ENCODE measurements at places on chromosomes 4 and X.

DNA sequence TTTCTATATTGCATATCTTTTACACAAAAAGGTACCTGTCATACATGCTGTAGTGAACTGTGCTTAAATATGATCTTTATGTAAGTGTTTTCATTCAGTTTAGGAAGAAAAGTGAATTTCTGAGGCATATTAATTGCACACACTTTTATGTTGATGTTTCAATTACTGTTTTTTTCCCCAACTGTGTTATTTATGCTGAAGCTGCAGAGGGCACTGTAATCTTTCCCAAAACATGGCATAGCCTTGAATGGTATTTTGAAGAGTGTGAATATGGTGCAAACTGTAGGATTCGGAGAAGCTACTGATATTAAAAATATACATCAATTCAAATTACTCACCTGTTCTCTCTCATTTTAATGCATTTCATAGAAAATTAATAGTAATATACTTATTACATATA lies 6.0 kb upstream of the CENPE start:
- no peak for DNase-seq

DNA sequence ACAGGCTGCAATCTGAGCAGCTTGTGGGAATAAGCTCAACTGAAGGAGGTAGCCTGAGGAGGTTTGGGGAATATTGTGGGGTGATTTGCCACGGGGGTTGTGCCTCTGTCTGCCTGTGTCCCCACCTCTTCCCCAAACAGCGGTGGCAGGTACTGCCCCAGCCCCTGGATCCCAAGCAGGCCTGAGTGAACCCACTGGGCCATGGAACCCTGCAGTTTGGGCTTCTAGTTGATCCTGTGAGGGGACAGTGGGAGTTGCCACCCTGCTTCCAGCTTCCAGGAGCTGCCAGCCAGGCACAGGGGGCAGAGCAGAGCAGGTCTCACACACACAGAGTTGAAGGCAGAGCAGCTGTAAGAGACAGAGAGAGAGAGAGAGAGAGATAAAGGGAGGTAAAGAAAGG lies 97.4 kb downstream of the PJA1 start:
- no peak for DNase-seq

GRCh38 chr4:17112292-17112659 lies 213.8 kb upstream of the LDB2 start:
- no peak for DNase-seq

DNA sequence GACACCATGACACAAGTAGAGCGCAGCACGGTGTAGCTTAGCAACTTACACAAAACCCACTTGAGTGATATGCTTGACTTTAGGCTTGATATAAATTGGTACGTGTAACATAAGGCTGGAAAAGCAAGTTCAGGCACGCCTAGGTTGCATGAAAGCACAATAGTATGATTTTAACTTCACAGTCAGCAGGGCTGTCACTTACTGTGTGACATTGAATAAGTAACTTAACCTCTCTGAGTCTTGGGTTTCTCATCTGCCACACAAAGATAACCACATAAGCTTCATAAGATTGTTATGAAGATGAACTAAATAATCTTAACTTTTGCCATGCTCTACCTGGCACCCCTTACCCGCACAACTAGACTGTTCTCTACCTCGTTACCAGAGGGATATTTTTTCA lies 9.5 kb downstream of the SRD5A3 start:
- DNase-seq: no peak

GRCh38 chr4:22552812-22553211 lies 36.9 kb upstream of the ADGRA3 start:
- no peak for DNase-seq

DNA sequence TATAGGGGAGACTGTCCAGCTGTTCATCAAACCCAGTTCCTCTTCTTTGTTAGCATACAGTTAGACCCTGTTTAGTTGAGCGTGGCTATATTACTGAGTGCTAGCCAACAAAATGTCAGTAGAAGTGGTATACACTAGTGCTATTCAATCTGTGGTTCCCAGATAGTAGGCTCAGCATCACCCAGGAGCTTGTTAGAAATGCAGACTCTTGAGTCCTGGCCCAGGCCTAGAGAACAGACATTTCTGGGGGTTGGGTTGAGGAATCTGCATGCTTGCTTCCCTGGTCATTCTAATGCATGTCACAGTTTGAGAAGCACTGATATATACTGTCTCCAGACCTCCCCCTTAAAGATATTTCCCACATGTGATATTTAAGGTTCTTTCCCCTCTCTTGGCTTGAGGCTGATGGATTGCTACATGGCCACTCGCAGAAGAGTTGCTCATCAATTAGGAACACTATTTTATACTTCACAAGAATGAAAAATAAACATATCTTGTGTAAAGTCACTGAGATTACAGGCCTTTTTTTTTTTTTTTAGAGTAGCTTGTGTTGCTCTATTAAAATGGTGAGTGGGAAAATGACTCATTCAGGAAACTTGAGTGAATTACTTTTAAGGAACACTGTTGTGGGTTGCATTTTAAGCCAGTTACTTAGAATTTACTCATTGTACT lies 289.0 kb downstream of the STIM2 start:
- DNase-seq: no peak

- peak; percentile 65 for DNase-seq
These were observed 612 bp downstream of the MAGED2 start for GRCh38 chrX:54808109-54808604.

- no peak for DNase-seq
These were observed 425.1 kb downstream of the RAB28 start for GRCh38 chr4:13059019-13059418.

DNA sequence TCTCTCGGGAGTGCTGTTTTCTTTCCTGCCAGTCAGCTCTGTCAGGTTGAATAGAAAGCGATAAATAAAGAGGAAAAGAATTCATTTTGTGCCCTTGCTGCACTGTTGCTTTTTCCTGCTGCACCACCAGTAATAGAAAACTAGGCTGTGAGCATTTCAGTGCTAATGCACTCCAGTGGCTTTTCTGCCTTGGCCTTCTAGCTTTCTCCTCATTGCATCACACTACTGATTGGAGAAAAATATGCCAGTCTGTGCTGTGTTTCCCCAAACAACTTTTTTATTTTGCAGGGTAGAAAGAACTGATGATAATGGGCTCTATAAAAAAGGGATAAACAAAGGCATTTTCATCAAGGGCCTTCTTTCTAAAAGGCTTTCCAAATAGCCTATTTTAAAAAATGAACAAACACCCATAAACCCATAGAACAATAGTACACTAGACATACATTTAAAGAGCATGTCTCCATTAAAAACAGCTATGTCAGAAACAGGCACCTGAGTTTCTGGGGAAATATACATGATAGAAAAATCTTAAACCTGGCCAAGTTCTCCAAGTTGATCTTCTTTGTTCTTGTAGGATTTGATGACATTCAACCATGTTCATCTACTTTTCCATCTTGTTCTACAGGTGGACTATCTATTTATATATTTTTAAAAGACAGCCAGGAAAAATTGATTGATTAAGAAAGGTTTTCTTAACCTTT lies 86.3 kb downstream of the GPRIN3 start:
- no peak for DNase-seq

- DNase-seq: peak; percentile 37
These were observed 98.6 kb upstream of the NKX1-1 start for GRCh38 chr4:1504595-1505500.

- peak; percentile 24 for DNase-seq
These were observed 1.9 kb downstream of the STOX2 start for GRCh38 chr4:183906739-183907651.

DNA sequence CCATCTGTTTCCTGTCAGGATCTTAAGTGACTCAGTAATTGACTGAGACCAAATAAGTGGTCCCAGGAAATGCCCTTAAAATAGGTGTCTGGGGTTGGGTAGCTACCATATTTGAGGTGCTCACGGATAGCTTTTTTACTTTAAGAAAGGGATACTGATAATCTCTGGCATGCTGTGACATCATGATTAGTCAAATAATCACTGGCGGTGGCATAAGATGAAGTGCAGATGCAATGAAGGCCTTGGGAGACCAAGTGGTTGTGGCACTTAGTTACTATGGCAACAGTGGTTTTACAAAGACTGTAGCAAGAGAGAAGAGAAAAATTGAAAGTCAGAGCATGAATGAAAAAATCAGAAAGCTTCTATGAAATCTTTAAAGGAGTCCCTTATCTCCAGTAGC lies 114.5 kb upstream of the SLIT2 start:
- no peak for DNase-seq

DNA sequence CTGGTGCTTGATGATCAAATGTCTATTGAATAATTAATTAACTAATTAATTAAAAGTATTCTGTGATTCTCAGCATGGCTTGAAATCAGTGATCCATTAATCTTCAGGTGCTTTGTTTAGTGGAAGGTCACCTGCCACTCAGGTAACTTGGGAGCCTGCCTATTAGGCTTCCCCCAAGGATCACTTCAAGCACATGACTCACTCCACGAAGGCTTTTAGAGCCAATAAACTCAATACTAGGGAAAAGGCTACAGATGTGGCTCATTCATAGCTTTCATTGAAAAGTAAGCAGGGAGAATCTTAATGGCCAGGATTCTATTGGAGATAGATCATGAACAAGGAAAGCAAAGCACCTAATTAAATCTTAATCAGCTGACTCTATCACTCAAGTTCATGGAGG lies 21.3 kb downstream of the AREG start:
- DNase-seq: no peak

DNA sequence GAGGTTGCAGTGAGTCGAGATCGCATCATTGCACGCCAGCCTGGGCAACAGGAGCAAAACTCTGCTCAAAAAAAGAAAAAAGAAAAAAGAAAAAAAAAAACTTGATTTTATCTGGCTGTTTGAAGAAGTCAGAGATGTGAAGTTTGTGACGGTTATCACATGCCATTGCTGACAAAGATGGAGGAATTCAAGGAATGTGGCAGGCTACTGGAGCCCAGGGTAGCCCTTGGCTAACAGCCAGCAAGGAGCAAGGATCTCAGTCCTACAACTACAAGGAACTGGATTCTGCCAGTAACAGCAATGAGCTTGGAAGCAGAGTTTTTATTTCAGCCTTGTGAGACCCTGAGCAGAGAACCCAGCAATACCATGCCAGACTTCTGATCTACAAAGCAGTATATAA lies 24.3 kb upstream of the TET2 start:
- DNase-seq: no peak

- no peak for DNase-seq
These were observed 241.8 kb downstream of the GALNTL6 start for GRCh38 chr4:172055046-172055445.

DNA sequence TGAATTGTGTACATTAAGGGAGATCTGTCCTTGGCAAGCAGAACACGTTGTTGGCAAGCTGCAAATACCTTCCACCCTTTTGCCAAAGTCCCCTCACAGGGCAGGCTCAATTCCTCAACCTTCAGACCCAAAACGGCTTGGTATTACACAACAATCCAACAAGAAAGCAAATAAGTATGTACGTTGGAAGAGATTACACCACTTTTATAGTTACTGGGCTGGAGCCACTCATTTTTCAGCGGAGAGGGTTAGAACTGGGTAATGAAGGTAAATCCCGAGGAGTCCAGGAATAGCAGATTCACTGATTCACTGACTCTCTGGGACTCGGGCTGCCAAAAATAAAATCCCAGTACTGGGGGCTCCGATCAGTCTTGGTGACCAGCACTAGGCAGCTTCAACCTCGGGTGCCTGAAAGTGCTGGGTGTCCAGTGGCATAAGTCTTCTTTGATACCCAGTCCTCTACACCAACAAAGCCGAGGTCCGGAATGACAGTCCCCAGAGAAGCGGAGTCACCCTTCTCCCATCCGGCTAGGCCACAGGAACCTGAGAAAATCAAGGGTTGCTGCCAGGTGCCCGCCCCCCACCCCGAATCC lies 587 bp downstream of the TIMM8A start:
- DNase-seq: peak; percentile 12

- DNase-seq: no peak
These were observed 8.4 kb upstream of the C4orf54 start for GRCh38 chr4:99665983-99666382.

DNA sequence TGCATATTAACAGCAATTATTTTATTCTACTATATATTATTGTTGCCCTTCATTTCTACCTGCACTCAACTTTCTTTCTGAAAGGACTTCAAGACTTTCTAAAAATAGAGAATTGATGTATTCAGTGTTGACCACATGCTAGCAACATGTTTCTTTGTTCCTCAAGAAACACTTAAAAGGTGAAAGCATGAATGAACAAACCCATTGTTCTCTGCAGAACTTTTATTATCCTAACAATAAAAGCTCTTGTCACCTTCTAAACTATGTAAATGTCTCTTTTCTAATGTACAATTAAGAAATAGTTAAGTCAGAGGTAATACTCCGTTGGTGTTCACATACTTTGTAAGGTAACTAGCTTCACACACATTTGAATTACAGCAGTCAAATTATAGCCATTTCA lies 638.7 kb downstream of the FSTL5 start:
- DNase-seq: no peak

GRCh38 chrX:70331161-70331560 lies 41.3 kb downstream of the KIF4A start:
- no peak for DNase-seq

- no peak for DNase-seq
These were observed 313.4 kb upstream of the SLC7A11 start for GRCh38 chr4:138555584-138555983.

DNA sequence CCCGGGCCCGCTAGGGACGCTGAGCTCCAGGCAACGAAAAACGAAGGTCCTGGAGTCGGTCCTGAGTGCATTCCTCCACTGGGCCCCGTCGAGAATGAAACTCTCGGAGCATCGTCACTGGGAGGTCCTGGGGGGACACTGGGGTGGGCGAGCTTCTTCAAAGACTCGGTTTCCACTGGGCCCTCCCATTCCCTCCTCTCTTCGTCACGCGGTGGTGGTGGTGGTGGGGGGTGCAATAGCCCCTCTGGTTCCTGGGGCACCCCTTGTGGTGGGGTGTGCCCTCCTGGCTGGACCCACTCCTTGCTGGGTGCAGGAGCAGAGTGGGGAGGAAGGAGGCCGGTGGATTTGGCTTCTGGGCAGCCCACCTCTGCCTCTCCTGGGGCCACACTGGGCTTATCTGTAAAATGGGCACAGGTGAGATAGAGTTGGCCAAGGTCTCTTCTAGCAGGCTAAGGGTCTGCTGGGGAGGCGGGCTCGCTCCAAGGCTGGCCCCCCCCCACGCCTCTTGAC lies 12.9 kb downstream of the HMX1 start:
- no peak for DNase-seq

GRCh38 chr4:99201690-99202089 lies 17.4 kb downstream of the ADH6 start:
- no peak for DNase-seq

DNA sequence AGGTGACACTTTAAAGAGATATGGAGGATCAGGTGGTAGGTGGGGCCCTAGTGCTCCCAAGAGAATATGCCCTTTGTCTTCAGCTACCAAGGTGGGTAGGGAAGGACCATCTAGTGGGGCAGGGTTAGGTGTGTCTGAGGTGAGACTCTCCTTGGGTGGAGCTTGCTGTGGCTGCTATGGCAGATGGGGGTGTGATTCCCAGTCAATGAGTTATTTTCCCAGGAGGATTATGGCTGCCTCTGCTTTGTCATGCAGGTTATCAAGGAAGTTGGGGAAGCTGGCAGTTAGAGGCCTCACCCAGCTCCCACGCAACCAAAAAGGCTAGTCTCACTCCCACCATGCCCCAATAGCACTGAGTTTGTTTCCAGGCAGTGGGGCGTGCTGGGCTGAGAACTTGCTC lies 18.0 kb upstream of the SPIN2A start:
- no peak for DNase-seq
